ENCODE measurements at places on chromosomes 11 and 22. TPM values are rescaled to one million over a fixed set of nuclear protein-coding genes. Genes with fewer than 3 reads are reported as not detected.

DNA sequence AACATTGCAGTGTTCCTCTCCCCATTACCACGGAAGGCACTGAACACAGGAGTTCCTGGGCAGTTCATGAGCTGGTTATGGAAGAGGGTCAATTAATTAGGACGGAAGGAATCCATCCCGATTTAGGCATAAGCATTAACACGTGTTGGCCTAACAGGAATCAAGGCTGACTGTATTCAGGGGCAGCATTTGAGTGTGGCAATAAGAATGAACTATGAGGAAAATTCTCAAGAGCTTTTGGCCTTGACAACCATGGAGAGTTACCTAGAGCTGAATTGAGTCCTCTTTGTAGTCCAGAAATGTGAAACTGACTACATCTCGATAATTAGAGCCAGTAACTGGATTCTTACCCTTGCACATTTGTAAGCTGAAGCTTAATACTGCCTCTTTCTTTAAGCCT is 82.4 kb upstream of the CRTAM start:
- DNase-seq = no peak

GRCh38 chr11:127114035-127114434 is 113.5 kb upstream of the KIRREL3 start:
- no peak for DNase-seq

MPPED1 gene
- not detected for total RNA-seq

DNA sequence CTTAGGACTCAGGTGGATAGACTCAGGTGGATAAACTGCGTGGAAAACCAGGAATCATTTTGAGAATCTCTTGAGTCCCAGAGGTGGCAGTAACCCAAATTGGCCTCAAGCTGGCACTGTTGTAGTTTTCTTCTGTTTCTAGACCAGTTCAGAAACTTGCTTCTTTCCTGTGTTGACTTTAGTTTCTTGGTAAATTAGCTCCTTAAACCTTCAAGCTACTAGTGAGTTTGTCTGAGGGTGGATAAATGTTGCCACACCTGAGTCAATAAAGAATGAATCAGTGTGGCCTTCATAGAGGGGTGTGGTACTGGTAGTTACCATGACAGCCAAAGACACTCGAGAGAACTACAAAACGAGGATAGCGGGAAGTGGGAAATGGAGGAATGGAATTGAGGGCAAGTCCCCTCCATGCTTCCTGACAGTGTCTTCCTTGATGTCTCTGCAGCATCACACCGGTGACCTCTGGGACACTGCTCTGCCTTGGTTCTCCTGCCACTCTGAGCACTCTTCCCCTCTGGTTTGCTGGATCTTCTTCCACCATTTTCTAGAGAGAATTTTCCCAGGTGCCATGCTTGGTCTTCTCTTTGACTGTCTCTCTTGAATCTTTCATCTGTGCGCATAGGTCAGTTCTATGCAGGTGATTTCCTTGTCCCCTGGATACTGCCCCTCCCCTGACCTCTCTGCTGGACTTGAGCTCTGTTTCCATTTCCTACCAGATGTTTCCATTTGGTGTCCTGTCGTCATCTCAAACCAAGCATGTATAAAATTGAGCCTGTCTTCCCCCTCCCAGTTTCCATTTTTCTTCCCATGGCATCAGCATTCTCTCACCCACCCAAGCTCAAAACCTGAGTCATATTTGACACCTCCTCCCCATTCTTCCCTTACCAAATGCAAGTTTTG is 7.2 kb downstream of the POLD4 start:
- DNase-seq = peak; percentile 81

DNA sequence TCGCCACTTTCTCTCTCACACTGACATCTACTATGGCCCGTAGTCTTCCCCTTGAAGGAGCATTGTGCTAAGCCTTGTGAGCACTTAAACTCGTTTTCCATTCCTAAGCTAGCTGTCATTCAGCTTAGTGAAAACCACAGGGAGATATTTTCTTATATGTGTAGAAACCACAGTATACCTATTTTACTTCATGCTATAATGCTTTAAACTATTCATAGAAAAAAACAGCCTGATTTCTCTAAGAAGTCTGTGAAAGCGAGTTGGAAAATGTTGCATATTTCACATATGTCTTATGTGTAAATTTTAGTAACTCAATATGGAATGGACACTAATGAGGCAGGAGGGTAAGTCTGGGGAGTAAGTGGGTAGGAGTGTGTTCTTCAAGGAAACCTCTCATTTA is 194.3 kb upstream of the CTSC start:
- DNase-seq = no peak

- no peak for DNase-seq
These were observed 64.7 kb downstream of the MPPED2 start for GRCh38 chr11:30521297-30522071.

GRCh38 chr11:30245621-30246020 is 14.8 kb downstream of the FSHB start:
- DNase-seq = no peak

GRCh38 chr22:17575681-17576080 is 12.4 kb downstream of the SLC25A18 start:
- DNase-seq = no peak
